ENCODE measurements at places on chromosomes 11 and 22.

GRCh38 chr11:62017878-62018655 is 50.6 kb upstream of the FTH1 start:
- no peak overlapping the region for H3K4me3 ChIP-seq
- no peaks in the 10 kb centered on the region for H3K36me3 ChIP-seq
- H3K27ac ChIP-seq, result no peak overlapping the region
- H3K4me1 ChIP-seq, result no peaks in the 10 kb centered on the region

DNA sequence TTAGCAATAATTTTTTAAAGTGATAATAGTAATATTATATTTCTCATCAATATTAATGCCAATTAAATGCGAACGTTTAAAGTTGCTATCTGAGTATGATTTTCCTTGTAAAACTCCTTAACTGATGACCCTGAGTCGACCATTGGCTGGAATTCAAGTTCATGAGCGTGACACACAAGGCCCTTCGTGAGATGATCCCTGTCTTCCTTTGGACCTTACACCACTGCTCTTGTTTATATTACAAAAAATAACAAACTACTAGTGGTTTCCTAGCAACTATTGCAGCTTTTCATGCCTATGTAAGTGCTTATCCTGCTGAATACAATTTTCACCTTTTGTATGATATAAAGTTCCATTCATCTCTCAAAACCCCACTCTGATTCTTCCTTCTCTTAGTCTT is 752.9 kb downstream of the CNTN5 start:
- no peaks in the 10 kb centered on the region for H3K4me1 ChIP-seq
- no peak overlapping the region for H3K4me3 ChIP-seq
- no peaks in the 10 kb centered on the region for H3K27me3 ChIP-seq
- no peak overlapping the region for H3K27ac ChIP-seq

DNA sequence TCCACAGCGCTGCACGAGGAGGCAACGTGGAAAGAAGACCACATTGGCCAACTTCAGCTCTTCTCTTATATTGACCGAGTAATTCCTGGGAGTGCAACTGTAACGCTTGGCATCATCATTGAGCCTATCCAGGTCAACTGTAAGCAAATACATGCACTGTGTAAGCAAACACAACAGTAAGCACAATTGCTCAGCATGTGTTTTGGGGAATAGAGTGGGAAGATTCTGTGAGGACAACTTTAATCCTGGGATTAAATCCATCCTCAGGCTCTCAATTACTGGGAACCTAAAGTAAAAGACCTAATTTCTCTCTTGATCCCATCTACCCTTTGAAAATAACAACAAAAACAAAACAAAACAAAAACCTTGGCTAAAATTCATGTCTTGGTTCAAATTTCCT is 109.5 kb upstream of the DDI1 start:
- H3K27ac ChIP-seq, result no peak overlapping the region
- H3K4me3 ChIP-seq, result no peak overlapping the region
- no peaks in the 10 kb centered on the region for H3K27me3 ChIP-seq
- no peak for DNase-seq
- peaks cover 6% of the 10 kb centered on the region for H3K4me1 ChIP-seq
- H3K36me3 ChIP-seq, result no peaks in the 10 kb centered on the region

- no peaks in the 10 kb centered on the region for H3K27me3 ChIP-seq
- DNase-seq, result no peak
- no peak overlapping the region for H3K4me3 ChIP-seq
- H3K36me3 ChIP-seq, result no peaks in the 10 kb centered on the region
- no peak overlapping the region for H3K27ac ChIP-seq
These were observed 172.0 kb downstream of the KCNA4 start for GRCh38 chr11:29844701-29845379.

GRCh38 chr11:61357233-61357893 is 4.3 kb downstream of the CYB561A3 start:
- no peak overlapping the region for H3K4me3 ChIP-seq
- no peaks in the 10 kb centered on the region for H3K27me3 ChIP-seq
- DNase-seq, result no peak
- H3K36me3 ChIP-seq, result peaks cover 15% of the 10 kb centered on the region

DNA sequence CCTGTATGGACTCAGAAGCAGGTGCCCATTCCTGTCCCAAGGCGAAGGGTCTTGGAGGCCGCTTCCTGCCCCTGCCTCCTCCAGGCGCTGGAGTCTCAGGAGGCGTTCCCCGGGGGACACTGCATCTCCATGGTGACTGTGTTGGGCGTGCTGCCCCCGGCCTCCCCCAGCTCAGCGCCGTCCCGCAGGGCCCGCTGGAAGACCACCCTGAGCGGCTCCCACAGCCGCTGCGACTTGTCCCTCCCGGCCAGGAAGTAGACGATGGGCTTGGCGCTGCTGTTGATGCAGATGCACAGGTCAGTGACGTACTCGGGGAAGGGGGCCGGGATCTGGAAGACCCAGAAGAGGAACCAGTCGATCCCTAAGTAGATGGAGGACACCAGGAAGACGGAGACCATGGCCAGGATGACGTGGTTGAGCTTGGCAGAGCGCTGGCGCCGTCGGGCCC is 7.8 kb downstream of the MRGPRF start:
- no peak for DNase-seq
- H3K4me1 ChIP-seq, result peaks cover 12% of the 10 kb centered on the region
- H3K36me3 ChIP-seq, result no peaks in the 10 kb centered on the region
- H3K4me3 ChIP-seq, result no peak overlapping the region
- no peaks in the 10 kb centered on the region for H3K27me3 ChIP-seq
- no peak overlapping the region for H3K27ac ChIP-seq

DNA sequence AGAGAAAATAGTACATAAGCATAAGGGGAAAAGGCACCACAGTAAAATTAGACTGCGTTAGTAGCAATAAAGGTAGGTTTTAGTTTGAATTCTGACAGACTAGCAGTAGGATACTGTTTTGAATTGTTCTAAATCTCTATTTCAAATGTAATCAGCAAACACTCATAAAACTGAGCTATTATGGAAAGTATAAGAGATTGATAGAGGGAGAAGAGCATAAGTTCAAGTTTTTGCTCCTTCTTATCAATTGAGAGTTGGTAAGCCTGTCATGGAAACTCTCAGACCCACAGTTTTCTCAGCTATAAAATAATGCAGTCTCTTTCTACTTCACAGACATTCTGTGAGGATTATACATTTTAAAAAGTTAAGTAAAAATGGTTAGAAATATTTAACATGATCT is 840.2 kb upstream of the CNTN5 start:
- no peak overlapping the region for H3K27ac ChIP-seq
- no peak overlapping the region for H3K4me3 ChIP-seq
- H3K27me3 ChIP-seq, result no peaks in the 10 kb centered on the region
- H3K36me3 ChIP-seq, result no peaks in the 10 kb centered on the region
- H3K4me1 ChIP-seq, result no peaks in the 10 kb centered on the region

- H3K27me3 ChIP-seq, result no peaks in the 10 kb centered on the region
- no peak overlapping the region for H3K27ac ChIP-seq
- no peak overlapping the region for H3K4me3 ChIP-seq
- H3K4me1 ChIP-seq, result peaks cover 3% of the 10 kb centered on the region
- peaks cover 5% of the 10 kb centered on the region for H3K36me3 ChIP-seq
These were observed 222.6 kb downstream of the LARGE1 start for GRCh38 chr22:33697640-33698039.

GRCh38 chr11:13140028-13140870 is 131.1 kb downstream of the RASSF10 start:
- no peak overlapping the region for H3K27ac ChIP-seq
- no peaks in the 10 kb centered on the region for H3K36me3 ChIP-seq
- no peak for DNase-seq
- no peak overlapping the region for H3K4me3 ChIP-seq

DNA sequence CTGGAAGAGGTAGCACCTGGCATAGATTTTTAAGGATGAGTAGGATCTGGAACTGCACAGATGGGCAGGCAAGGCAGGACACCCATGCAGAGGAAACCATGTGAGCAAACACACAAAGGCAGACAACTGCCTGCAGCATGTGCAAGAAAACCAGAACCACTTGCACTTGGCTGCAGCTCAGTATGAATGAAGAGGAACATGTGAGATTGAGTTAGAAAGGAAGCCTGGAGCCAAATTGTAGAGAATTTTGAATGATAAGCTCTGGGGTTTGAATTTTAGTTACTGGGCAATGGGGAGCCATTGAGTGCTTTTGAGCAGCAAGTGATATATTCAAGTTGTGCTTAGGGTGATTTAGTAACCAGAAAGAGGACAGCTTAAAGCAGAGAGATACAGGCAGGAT is 583.4 kb downstream of the SOX6 start:
- H3K36me3 ChIP-seq, result no peaks in the 10 kb centered on the region
- peaks cover 11% of the 10 kb centered on the region for H3K4me1 ChIP-seq

GRCh38 chr11:73321604-73322381 is 13.7 kb downstream of the ARHGEF17 start:
- H3K4me3 ChIP-seq, result no peak overlapping the region
- H3K27ac ChIP-seq, result peak overlapping the region; percentile 12
- H3K36me3 ChIP-seq, result peaks cover 5% of the 10 kb centered on the region
- H3K27me3 ChIP-seq, result no peaks in the 10 kb centered on the region
- peaks cover 43% of the 10 kb centered on the region for H3K4me1 ChIP-seq

DNA sequence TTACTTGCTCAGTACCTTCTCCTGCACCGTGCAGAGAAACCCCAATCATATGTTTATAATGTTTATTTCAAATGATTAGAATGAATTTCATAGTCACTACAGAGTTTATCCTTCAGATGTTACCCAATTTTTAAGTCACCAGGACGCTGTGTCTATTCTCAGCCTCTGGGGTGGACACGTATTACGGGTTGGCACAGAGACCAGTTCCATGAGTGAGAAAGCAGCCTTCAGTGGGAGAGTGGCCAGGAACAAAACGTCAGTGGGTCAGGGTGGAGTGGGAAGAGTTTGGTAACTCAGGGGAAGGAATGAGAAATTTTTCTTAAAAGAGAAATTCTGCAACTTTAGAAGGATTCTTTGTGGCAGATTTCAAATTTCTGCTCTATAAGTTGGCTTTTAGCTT is 77.1 kb upstream of the MTMR2 start:
- no peak overlapping the region for H3K27ac ChIP-seq
- H3K4me1 ChIP-seq, result no peaks in the 10 kb centered on the region
- no peaks in the 10 kb centered on the region for H3K36me3 ChIP-seq
- DNase-seq, result no peak
- H3K4me3 ChIP-seq, result no peak overlapping the region

DNA sequence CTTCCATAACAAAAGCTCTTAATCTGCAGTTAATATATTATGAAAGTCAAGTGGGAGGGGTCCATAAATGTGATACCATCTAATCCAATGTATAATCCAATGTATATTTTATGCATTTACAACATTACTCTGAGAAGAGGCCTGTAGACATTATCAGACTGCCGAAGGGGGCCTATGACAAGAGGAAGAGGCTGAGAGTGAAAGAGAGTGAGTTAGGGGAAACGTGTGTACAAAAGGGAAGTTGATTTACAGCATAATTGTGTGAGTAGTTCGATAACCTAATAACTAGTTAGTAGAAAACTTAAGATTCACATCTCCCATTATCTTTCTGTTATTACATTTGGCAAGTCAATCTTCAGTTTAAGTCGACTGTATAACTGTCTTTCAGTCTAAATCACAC is 86.6 kb downstream of the DDX10 start:
- H3K27ac ChIP-seq, result no peak overlapping the region
- DNase-seq, result no peak
- H3K4me1 ChIP-seq, result peaks cover 3% of the 10 kb centered on the region
- H3K4me3 ChIP-seq, result no peak overlapping the region

GRCh38 chr11:43905813-43906241 is 25.2 kb downstream of the ALKBH3 start:
- peaks cover 2% of the 10 kb centered on the region for H3K4me1 ChIP-seq
- no peak overlapping the region for H3K4me3 ChIP-seq
- no peak overlapping the region for H3K27ac ChIP-seq
- peaks cover 6% of the 10 kb centered on the region for H3K36me3 ChIP-seq

DNA sequence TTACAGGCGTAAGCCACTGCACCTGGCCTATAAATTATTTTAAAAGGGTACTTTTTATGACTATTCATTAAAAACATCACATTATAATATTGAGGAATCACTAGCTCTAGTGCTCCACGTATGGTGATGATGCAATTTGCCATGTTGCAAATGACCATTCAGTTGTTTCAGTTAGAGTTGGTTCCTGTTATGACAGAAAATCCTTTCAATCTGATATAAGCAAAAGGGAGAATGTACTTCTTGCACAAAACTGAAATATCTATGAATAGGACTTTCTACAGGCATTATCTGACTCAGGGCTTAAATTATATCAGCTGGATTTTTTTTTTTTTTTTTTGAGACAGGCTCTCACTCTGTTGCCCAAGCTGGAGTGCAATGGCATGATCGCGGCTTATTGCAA is 45.6 kb upstream of the RRM1 start:
- no peaks in the 10 kb centered on the region for H3K36me3 ChIP-seq
- H3K27me3 ChIP-seq, result no peaks in the 10 kb centered on the region
- DNase-seq, result no peak
- no peak overlapping the region for H3K27ac ChIP-seq
- H3K4me3 ChIP-seq, result no peak overlapping the region
- H3K4me1 ChIP-seq, result no peaks in the 10 kb centered on the region

GRCh38 chr22:46951973-46952372 is 189.5 kb downstream of the TBC1D22A start:
- no peak for DNase-seq
- H3K4me1 ChIP-seq, result peaks cover 9% of the 10 kb centered on the region
- no peak overlapping the region for H3K4me3 ChIP-seq
- no peaks in the 10 kb centered on the region for H3K36me3 ChIP-seq
- H3K27me3 ChIP-seq, result no peaks in the 10 kb centered on the region
- H3K27ac ChIP-seq, result no peak overlapping the region

- H3K4me1 ChIP-seq, result no peaks in the 10 kb centered on the region
- no peak for DNase-seq
- H3K4me3 ChIP-seq, result no peak overlapping the region
These were observed 32.5 kb downstream of the RTN3 start for GRCh38 chr11:63713766-63714165.

- no peak overlapping the region for H3K27ac ChIP-seq
- peaks cover 2% of the 10 kb centered on the region for H3K27me3 ChIP-seq
- no peaks in the 10 kb centered on the region for H3K36me3 ChIP-seq
- no peak for DNase-seq
- no peaks in the 10 kb centered on the region for H3K4me1 ChIP-seq
- no peak overlapping the region for H3K4me3 ChIP-seq
These were observed 8.2 kb downstream of the MOV10L1 start for GRCh38 chr22:50098052-50098451.

DNA sequence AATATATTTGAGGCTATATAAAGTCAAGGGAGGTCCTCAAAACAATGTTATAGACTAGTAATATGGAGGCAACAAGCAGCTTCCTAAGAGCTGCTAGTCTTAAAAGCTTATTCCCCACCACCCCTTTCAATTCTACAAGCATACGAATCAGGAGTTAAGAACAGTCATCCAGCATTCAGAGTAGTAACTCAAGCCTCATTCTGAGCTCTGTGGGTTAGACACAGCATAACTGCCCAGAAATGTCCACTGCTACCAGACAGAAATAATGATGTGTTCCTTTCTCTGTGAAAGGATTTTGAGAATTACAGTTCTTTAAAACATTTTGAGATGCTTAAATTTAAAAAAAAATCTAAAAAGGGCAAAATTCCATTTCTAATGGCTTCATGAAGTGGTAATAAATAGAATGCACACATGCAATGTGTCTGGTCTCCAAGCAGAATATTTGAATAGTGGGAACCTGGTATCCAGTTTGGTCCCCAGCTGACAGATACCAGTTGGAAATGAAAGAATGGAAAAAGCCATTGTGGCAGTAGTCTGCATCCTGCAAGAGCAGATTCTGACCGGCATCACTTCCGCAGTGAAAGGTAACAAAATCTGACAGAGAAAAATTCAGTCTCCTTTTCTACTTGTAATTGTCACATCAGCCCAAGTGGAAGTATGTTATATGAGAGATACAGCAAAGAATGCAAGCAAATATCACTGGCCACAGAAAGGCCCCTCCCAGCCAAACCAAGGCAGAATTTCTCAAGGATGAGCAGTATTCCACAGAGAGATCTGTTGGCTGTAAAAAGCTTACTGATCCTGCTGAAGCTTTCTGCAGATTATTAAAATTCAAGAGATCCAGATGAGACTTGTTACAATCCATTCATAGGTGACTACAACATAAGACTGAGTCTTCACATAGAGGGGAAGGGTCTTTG is 310.8 kb upstream of the PITPNB start:
- no peak for DNase-seq
- peaks cover 23% of the 10 kb centered on the region for H3K4me1 ChIP-seq
- H3K27me3 ChIP-seq, result no peaks in the 10 kb centered on the region
- no peak overlapping the region for H3K27ac ChIP-seq
- no peak overlapping the region for H3K4me3 ChIP-seq
